ENCODE measurements at places on chromosomes 11 and 22.

DNA sequence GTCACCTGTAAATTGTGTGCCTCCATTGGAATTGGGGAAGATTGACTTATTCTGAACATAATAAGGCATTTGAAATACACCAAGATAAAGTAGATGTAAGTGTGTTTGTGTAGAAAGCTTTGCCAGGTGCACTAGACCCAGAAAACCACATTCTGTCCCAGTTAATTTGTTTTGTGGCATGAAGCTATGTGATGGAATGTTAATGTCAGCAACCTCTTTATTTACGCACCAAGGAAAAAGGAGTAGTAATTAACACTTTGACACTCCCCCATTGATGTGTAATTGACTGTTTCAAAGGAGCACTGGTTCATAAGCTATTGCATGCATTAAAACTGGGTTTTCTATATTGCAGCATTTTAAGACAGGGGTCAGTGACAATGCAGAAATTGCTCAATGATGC is 14.3 kb downstream of the EIF3M start:
- DNase-seq = no peak

GRCh38 chr11:11171854-11172253 is 181.2 kb downstream of the CSNK2A3 start:
- peak; percentile 10 for DNase-seq

DNA sequence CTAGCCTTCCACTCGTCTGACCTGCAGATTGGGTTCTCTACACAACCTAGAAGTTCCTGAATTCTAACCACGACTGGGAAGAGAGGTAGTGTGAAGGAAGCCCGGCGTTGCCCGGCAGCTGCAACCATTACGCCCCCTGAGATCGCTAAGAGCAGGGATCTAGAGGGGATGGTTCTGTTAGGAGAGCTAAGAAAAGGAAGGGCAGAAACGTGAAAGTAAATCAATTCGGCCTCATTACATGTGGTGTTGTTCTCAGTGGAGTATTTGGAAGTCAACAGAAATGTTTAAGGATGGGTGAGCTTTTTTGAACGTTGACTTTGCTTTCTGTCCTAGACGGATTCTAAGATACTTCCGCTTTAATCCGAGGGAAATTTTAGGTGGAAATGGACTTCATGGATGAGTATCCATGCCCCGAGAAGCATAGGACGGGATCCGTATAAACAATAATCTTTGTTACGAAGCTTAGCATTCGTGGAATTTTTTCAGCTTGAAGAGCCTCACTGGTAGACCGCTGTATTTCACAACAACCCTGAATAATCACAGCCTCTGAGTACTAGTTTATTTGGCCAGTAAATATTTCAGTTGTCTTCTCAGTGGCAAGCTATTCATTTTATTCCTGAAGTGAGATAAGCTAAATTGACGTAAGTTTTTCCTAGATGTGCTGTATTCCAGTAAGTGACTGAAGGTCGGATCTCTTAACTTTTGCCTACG is 629 bp downstream of the ATP5MG start:
- no peak for DNase-seq

- no peak for DNase-seq
Measured at GRCh38 chr22:46800102-46800857, 37.8 kb downstream of the TBC1D22A start.

GRCh38 chr22:17213976-17214375 is 5.3 kb downstream of the ADA2 start:
- peak; percentile 44 for DNase-seq

- DNase-seq = no peak
Measured at GRCh38 chr11:19353287-19353850, 112.6 kb upstream of the E2F8 start.

DNA sequence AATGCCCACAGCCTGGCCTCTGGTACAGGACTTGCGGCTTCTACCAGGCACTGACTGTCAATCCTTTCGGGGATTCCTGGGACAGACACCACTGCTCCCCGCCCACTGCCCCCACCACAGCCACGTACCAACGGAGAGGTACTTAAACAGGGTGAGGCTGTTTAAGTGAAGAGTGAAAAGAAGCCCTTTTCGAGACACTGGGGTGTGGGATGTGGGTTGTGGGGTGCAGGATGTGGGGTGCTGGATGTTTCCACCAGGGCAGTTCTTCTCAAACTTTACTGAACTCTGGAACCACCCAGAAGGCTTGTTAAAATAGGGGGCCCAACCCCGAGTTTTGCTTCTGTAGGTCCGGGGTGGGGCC is 34.2 kb upstream of the PRR5 start:
- peak; percentile 66 for DNase-seq

DNA sequence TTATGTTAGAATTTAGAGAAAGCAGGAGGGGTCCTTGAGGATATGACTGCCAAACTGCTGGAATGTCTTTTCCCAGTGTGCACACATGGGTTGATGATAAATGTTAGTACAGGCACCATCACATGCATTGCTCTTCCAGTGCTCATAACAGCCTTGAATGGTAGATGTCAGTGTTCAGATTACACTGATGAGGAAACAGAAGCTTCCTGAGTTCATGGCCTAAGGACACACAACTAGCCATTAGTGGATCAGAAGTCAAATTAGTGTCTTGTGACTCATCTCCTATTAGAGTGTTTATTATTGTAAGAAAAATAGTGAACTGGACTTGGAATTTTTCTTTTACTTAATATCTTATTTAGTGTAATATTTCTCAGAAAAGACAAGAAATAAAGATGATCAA is 241.5 kb downstream of the DDX10 start:
- no peak for DNase-seq

DNA sequence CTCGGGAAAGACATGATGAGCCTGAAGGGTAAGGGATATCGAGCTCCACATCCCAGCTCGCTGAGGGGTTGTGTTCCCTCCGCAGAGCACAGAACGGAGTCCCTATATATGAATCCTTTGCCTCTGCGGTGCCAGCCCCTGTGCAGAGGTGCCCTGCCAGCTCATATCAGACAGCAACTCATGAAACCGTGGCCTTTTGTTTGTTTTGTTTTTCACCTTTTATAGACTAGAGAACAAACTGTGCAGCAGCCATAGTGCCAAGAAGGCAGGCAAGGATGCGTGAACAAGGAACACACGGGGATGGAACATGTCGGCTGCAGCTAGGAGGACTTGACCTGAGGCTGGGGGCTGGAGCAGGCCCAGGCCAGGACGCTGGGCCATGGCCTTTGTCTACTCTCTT is 109.8 kb downstream of the PKNOX2 start:
- DNase-seq = no peak

GRCh38 chr11:110478410-110478809 is 48.7 kb downstream of the FDX1 start:
- DNase-seq = no peak

GRCh38 chr22:44067033-44067432 is 42.9 kb downstream of the PARVB start:
- no peak for DNase-seq

GRCh38 chr11:82732734-82733443 is 775 bp downstream of the FAM181B start:
- peak; percentile 16 for DNase-seq

DNA sequence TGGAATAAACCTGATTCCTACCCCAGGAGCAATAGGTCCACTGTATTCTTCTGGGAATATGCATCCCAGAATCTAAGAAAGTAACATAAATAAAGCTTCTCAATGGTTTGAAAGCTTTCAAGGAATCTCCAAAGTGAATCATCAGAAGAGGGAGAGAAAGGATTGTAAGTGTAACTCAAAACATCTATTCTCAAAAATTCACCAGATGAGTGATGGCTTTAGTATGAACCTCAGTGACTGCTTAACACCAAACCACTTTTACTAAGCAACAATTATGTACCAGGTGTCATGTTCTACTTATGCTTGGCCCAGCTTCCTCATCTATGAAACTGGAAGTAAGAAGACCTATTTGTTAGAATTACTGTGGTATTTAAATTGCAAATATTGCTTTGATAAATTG is 7.4 kb downstream of the RAB38 start:
- DNase-seq = no peak

- no peak for DNase-seq
Measured at GRCh38 chr11:32701616-32702015, 92.8 kb downstream of the CCDC73 start.

DNA sequence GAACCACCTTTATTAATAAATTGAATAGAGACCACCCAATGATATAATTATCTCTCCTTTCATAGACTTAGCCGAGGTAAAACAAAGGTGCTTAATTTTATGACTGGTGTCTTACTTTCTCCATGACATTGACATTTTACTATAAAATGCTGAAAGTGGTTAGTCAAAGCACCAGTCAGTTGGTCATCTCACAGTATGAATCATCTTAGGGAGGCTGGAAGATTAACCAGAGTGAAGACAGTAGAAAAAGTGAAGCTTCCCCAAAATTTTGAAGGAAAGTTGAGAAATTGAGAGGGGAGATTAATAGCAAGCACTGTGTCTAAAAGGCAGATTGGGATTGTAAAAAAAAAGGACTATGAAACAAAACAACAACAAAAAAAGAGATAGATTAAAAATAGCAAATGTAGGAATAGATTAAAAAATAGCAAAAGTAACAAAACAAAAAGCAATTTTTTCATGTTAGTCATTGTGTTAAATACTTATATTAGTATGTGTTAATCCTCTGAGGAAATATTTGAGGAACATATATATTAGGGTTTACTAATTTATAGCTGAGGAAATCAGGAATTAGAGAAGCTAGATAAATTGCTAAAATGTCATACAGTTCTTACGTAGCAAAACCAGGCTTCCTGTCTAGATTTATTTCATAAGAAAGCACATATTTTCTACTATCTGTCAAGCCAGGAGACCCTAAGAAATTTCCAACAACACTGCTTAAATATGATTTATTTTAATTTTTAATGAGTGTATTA is 557.3 kb upstream of the ANO5 start:
- DNase-seq = no peak

DNA sequence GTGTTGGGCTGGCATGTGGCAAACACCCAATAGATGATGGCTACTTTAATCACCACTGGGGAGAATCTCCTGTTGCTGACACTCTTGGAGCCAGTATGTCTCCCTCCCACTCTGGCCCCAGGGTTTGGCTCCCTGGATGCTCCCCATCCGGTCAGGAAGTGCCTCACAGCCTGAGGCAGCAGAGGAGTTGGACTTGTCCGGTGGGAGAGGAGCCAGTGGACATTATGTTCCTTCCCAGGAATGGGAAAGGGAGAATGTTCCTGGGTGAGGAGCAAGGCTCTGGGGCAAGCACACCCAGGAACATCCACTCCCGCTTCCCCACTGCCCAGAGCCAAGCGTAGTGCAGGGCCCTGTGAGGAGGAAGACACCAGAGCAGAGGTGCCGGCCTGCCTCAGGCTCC is 84.6 kb upstream of the NAV2 start:
- no peak for DNase-seq

DNA sequence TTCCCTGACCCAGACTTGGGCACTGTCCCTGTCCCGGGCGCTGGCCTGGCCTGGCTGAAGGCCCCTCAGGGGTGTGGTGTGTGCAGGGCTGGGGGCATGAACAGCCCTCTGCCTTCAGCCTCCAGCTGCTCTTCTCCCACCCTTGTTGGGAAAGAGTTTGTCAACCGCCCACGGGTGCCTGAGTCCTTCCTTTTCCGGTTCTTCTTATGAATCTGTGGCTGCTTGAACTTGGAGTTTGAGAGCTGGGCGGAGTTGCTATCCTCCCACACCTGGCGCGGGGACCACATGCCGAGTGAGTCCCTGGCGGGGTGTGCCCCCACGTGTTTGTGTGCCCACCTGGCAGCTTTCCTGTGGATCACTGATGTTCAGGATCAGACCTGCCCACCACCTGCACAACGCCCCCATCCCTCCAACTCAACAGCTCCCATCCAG is 13.4 kb downstream of the NFAM1 start:
- no peak for DNase-seq

DNA sequence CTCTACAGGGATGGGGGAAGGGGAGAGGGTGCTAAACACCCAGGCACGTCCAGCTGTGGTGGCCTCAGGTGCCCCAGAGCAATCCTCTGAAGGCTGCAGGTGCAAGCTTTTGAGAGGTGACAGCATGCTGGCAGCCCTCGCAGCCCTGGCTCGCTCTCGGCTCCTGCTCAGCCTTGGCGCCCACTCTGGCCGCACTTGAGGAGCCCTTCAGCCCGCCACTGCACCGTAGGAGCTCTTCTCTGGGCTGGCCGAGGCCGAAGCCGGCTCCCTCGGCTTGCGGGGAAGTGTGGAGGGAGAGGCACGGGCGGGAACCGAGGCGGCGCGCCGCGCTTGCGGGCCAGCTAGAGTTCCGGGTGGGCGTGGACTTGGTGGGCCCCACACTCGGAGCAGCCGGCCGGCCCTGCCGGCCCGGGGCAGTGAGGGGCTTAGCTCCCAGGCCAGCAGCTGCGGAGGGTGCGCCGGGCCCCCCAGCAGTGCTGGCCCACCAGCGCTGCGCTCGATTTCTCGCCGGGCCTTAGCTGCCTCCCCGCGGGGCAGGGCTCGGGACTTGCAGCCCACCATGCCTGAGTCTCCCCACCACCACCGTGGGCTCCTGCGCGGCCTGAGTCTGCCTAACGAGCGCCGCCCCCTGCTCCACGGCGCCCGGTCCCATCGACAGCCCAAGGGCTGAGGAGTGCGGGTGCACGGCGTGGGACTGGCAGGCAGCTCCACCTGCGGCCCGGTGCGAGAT is 112.1 kb downstream of the TRIM29 start:
- DNase-seq = no peak

GRCh38 chr22:47205081-47205491 is 442.6 kb downstream of the TBC1D22A start:
- no peak for DNase-seq

Data from stimulated activated naive CD4-positive, alpha-beta T cell (primary cell).